ENCODE measurements at places on chromosomes 5 and 9.
A peak's percentile ranks its signal among the peaks of the same experiment; 100 is the strongest.

DNA sequence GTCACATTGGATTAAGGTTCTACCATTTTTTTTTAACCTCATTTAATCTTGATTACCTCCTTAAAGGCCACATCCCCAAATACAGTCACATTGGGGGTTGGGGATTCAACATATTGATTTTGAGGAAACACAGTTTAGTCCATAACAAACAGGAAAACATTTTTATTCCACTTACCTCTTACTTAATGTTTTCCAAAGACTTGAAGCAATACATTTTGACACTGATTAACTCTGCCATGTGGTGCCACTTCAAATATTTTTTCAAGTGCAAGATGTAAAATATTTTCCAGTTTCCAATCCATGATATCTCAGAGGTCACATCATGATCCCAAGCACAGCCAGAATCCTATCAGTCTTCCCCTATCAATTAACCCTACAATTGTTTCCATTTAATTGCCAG, 548.0 kb downstream of the CSNK1G3 start:
- DNase-seq = no peak

DNA sequence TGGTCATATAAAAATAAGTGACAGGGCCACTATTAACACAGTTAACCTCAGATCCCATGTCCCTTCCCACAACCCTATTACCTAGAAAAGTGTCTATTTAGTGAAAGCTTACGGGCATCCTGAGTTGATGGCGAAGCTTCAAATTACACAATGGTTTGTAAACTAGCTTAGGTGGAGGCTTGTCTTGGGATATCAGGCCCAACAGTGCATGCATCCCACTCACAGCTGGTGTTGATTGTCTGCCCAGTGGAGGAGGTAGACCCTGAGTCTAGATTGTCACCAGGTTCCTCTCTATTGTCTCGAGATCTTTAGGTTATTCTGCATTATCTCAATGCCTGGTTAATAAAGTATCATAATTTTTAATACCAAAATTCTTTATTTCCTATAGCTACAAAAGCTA, 30.4 kb downstream of the PRELID2 start:
- DNase-seq = no peak

DNA sequence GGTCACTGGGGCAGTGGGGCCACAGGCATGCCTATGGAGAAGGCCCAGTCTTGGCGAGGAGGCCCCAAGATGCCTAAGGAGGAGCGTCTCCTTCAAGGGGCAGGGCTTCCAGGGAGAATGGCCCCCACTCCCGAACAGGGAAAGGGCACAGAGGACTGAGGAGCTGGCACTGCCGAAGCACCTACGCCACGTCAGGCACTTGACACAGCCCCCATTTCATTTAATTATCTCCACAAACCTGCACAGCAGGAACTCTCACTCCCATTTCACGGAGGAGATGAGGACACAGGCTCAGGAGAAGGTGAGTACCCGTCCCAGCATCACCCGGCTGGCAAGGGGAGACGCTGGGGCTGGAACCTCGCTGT, 26.0 kb downstream of the EGR1 start:
- no peak for DNase-seq

DNA sequence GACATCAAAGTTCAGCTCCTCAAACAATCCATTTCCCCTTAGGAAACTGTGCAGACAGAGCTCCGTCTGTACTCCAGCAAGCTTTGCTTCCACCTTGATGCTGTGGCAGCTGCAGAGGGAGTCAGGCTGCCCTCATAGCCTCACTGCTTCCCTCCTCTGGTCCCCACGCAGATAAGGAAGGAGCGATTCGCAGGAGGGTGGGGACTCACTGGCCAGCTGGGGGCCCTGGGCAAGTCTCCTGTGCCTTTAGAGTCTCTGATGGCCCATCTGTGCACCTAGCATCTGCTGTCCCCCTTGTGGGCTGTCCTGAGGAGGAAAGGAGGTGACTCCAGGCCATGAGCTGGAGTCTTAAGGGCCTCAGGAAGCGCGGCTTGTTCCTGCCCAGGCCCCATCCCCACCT, 121.5 kb downstream of the ENTREP1 start:
- DNase-seq = no peak

- DNase-seq = no peak
These were observed 581.7 kb upstream of the RIOK2 start for GRCh38 chr5:97764700-97765099.

- peak; percentile 12 for DNase-seq
These were observed 14.2 kb downstream of the EEIG1 start for GRCh38 chr9:127966416-127967150.

DNA sequence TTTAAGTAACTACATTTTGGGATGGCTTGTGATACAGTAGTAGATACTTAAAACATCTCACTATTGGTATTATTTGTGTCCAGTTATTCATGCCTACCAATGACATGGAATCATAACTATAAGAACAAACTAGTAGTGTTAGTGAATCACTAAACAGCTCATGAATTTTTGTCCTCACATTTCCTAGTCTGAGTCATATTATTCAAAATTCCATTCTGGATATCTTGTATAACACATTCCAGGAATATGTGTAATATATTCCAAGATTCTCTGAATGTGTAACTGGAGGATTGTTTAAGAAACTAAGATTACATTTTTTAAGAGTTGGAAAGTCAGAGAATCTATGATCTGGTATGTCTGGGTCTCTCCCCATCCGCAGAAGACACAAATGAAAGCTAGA, 565.3 kb upstream of the ZNF608 start:
- no peak for DNase-seq

DNA sequence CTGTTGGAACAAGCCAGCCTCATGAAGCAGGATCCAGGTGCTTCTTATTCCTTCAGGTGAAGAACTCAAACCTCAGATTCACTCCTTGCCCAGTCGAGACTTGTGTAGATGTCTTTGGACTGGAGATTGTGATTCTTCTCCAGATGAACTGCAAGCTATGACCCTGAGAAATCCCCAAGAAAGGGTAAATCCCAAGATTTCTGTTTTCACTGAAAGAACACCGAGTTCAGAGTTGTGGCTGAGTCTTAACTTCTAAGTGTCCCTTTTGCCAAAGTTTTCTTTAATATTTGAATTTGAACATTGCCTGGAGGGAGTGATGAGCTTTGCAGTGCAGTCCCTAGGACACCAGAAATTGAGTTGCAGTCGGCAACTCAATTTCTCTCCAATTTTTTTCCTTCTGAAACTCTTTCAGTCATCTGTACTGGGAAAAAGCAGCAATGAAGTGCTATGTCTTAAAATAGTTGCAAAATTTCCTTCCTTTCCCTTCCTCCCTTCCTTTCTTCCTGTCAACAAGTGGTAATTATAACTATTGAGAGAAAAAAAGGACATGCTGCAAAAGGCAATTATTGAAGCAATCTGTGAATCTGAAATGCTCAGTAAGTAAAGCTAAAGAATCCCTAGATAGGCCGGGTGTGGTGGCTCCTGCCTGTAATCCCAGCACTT, 56.1 kb downstream of the ANKRD55 start:
- no peak for DNase-seq

DNA sequence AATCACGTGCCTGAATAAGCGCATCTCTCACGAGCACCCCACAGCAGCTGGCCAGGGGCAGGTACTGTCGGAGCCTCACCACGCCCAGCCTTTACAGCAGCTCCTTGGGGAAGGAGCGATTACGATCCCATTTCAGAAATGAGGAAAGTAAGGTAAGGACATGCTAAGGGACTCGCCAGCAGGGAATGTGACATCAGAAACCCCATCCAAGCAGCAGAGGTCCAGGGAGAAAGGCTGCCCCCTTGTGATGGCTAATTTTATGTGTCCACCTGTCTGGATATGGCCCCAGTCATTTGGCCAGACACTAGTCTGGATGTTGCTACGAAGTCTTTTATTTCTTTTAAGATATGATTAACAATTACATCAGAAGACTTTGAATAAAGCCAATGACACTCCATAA, 77.3 kb downstream of the UBE2QL1 start:
- DNase-seq = no peak

- DNase-seq = no peak
These were observed 21.2 kb downstream of the S1PR3 start for GRCh38 chr9:89012294-89013042.

GRCh38 chr5:147481376-147481775, 28.5 kb downstream of the DPYSL3 start:
- no peak for DNase-seq

- DNase-seq = peak; percentile 86
These were observed 386.8 kb downstream of the TRIM36 start for GRCh38 chr5:114782869-114783268.

DNA sequence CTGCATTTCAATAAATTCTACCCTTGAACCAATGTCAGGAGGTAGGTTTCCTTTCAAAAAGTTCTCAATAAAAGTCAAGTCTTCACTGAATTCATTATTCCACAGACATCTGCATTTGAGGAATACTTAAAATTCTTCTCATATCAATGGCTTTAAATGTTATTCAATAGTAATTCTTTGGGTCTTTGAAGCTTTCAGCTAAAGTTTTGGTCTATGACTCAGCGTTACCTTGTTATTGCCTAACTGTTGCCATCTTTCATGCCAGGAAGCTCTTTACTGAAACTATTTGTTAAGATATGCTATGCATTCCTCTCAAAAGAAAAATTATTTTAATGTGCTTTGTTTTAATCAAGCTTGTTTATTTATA, 170.5 kb downstream of the NNT start:
- DNase-seq = no peak

GRCh38 chr9:35691334-35691650, 1.6 kb upstream of the TPM2 start:
- no peak for DNase-seq
